NCI-H1092 (cell line): ENCODE measurements at places on chromosomes 11 and 22.

DNA sequence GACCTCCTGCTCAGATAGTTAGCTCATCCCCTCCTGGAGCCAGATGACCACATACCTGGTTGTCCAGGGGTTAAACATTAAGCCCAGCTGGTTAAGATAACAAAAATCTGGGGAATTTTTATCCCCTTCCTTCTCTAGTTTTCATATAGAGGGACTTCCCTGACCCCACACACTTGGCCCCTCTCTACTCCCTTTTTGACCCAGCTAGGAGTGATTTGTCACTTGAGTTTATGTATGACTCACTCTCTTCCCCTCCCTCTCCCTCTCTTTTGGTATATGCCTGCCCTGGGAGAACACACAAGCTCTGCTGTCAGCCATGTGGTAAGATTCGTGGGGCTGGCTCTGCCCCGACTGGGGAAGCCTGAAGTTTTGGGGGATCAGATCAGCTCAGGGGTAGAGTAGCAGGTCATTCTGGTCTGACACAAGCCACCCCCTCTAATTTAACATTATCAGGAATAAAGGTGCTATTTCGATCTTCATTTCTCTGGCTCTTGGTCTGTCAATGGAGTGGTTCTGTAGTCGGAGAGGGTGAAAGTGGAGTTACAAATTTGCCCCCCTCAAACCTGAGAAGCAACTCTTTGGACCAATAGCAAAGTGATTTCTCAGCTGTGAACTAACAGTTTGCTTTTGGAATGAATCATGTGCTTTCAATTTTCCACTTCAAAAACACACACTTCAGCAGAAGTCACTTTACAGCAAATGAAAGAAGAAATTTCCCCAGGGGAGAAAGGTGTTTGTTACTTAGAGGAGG is 415.3 kb upstream of the CADM1 start:
- no peak for DNase-seq

GRCh38 chr11:110566577-110566976 is 136.8 kb downstream of the FDX1 start:
- no peak for DNase-seq

GRCh38 chr22:30416403-30416802 is 9.2 kb upstream of the MTFP1 start:
- DNase-seq: no peak

- DNase-seq: no peak
These were observed 51.7 kb downstream of the FLI1 start for GRCh38 chr11:128745311-128746136.

GRCh38 chr22:47376901-47377505 is 614.6 kb downstream of the TBC1D22A start:
- DNase-seq: no peak

GRCh38 chr11:3162410-3163240 is 2.5 kb downstream of the OSBPL5 start:
- DNase-seq: no peak

DNA sequence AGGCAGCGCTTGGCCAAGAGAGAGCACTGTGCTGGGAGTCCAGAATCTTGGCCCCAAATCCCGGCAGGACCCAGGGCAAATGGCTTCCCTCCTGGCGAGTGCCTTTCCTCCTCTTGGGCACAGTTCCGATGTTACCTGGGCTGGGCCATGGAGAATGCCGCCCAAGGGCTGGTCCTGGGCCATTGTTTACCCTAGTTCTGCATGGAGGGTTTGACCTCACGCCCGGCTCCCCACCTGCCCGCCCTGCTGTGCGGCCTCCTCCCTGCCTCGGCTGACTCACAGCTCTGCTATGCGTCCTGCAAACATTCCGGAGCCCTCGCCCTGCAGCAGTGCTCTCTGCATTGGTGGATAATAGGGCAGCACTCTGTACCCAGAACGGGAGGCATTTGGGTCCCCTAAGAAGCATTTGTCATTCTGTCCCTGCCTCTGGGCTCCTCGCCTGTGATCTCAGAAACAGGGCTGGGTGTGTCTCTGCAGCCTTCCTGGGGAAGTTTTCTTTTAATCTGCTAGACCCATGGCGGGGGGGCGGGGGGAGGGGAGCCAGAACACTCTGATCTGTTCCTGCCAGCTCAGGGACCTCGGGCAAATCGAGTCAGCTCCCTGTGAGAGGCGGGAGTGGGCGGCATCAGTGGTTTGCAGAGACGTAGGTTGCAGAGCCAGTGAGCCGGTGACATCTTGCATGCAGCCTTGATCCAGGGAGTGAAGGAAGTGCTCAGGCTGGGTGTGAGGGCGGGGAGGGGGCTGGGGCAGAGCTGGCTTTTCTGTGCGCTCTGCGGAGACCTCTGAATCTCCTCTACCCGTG is 32.9 kb upstream of the SMIM38 start:
- no peak for DNase-seq

DNA sequence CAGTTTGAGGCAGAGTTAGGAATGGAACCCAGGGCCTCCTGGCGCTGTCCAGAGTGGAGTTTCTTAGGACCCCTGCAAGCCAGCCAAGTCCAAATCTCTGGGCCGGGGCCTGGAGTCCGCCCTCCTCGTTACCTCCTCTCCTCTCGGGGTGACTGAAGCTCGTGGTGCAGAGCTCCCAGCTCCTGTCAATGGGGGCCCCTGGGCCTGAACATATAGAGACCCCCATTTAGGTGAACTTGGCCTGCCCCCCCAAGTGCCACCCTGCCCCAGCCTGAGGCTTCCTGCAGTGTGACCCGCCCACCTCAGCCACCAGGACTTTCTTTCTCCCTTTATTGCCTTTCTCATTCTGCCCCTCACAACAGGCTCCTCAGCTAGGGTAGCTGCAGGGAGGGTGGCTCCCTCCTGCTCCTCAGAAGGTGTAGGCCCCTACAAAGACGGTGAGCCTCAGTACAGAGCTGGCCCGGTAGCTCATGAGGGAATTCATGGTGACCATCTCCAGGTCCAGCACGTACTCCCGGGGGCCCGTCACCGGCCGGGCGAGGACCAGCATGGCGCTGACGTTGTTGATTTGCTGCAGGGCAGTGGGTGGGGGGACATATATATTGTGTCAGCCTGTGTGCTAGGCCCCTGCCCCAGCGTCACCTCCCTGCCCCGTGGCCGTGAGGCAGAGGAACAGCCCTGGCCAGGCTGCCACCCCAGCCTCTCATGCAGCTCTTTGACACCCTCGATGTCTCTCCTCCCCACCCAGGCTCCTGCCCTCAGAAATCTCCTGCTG is 5.9 kb downstream of the EFEMP2 start:
- no peak for DNase-seq

DNA sequence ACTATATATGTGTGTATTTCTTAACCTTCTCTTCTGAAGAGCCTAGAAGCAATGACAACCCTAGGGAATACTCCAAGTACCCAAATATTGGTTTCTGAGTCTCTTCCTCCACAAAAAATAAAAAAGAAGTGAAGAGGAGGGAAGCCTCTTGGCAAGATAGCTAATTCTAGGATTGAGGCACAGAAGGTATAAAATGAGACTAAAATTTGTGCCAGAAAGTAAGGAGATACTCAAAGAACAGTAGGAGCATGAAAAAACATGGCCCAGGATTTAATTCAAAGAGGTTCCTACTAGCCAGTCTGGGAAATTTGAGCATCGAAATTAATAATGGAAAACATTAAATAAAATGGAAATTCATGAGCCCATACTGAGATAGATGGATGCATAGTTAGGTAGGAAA is 112.1 kb downstream of the PAX6 start:
- no peak for DNase-seq

DNA sequence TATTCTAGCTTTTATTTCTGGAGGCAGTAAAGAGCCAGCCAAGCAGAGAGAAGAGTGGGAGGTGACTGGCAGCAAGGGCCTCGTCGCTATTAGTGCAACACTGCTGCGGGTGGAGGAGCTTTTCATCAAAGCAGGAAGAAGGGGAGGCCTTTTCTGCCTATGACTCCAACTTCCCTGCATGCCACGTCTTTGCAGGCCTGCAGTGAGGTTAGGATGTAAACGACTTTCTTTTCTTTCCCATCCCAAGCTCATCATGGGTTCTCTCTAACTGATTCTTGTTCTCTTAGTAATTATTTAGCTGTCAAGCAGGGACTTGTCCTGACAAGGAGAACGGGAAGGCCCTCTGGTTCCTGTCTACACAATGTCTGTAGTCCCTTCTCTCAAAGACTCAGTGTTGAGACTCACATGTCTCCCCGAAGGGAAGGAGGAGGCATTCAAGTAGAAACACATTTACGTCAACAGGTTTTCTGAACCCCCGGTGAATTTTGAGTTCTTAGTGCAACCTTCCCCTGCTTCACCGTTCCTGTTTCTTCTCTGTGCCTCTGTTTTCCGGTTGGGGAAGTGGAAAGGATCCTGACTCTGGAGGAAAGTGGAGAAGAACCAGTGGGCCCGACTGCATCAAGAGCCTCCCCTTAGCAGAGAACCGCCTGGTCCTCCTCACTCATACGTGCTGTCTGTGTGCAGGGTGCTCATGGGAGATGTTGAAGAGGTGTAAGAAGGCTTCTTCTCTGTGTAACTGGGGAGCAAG is 56.9 kb downstream of the PACS1 start:
- DNase-seq: no peak

GRCh38 chr22:38406617-38407016 is 48.4 kb downstream of the KCNJ4 start:
- no peak for DNase-seq

GRCh38 chr22:39207141-39208012 is 37.4 kb downstream of the PDGFB start:
- no peak for DNase-seq

DNA sequence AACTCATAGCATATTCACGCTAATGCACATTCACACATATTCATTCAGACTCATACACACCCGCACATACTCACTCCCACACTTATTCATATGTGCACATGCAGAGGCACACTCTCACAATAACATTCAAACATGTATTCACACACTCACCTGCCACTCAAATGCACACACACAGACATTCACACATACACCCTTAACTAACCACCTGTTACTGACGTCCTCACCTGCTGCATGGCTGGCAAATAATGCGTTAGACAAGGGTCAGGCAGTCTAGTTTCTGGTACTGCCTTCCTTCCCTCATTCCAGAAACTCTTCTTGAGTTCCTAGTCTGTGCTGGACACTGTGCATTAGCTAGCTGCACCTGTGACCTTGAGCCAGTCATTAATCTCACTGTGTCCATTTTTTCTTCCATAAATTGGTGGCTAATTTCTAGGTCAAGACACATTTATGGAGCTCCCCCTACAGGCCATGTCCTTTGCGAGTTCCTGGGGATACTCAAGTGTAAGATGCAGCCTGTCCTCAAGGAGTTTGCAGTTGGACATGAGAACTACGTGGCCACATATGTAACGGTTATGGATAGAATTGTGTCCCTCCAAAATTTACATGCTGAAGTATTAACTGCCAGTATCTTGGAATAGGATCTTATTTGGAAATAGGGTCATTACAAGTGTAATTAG is 34.5 kb upstream of the SEZ6L start:
- no peak for DNase-seq

DNA sequence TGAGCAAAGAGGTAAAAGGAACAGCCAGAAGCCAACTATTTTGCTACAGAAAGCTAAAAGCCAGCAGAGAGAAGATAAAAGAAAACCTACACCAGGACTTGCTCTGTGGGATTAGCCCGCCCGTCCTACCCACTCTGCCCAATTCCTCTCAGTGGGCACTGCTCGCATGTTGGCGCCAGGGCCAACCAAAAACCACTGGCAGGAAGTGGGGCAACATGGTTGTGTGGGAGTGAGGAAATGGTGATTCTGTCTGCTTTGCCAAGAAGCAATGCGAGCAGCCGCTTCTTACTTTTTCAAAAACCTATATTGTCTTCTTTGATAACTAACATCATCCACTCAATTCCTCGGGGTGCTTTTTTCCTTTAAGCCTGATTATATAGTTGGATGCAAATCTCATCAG is 14.2 kb upstream of the APOA1 start:
- DNase-seq: no peak

DNA sequence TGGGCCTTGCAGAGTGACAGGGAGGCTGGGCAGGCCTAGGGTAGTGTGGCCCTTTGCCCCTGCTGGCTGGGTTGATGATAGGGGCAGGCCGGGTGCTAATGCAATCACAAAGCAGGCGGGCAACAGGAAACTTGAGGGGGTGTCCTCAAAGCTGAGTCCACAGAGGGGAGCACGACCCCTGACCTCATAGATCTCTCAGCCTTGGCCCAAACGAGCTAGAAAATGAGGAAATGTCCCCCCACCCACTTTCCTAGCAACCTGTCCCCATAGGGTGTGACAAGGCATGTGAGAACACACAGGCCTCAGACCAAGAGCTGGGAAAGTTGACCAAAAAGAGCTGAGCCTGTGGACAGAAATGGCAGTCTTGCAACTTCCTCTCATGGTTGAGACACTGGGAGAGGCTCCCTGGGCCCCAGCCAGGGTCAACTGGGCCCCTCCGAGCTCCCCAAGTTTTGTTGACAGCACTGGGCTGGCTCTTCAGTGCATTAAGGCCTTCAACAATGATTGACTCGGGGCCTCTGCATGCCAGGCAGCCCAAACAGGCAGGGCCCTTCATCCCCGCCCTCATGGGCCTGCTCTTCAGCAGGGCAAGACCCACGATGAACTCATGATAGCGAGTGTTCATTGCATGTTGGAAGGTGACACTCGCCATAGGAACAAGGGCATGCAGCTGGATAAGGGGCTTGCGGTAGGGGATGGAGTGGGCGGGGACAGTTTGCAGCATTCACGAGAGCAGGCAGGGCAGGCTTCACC is 9.8 kb upstream of the SPI1 start:
- DNase-seq: no peak

GRCh38 chr11:74577624-74578396 is 14.6 kb upstream of the POLD3 start:
- DNase-seq: peak; percentile 45

DNA sequence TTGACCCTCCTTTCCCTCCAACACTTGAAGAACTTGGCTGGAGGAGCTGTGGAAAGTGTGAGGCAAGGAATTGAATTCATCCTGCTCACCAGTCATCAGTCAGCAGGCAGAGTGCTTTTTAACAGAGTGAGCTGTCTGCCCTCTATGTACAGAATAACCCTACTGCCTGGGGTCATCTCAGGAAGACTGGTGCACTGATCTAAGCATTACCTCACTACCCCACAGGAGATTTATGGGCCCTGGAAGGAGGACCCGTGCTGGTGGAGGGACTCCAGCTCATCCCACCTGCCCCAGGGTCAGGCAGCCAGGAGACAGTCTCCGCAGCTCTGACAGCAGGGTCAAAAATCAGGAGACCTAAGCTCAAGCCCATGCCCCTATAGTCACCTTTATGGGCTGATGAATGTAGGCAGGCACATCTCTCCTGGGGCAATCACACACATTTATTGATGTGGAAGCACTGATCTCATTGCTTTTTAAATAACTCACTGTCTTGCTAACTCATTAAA is 270.8 kb upstream of the SESN3 start:
- no peak for DNase-seq

GRCh38 chr11:79045800-79046304 is 395.0 kb downstream of the TENM4 start:
- DNase-seq: no peak

DNA sequence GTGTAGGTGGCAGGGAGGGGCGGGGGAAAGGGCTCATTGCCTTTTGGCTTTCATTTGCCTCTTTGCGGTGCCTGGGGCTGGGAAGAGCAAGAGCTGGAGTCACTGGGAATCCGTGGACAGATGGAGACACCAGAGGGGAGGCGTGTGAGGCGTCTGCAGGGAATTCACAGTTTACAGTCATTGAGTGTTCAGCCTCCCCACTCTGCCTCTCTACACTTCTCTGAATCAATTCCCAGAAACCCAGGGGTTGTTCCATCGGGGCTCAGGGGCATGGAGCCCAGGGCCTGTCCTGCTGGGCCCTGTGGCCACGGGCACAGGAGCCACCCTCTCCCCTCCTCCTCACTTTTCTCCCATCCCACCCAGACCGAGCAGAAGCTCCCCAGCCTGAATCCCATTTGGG is 160.5 kb upstream of the NAV2 start:
- DNase-seq: no peak
